COLO829 (cell line): ENCODE measurements at places on chromosomes 2 and 18.
A peak's percentile ranks its signal among the peaks of the same experiment; 100 is the strongest.

GRCh38 chr18:44819944-44820510 is 139.3 kb downstream of the SETBP1 start:
- no peak for DNase-seq

DNA sequence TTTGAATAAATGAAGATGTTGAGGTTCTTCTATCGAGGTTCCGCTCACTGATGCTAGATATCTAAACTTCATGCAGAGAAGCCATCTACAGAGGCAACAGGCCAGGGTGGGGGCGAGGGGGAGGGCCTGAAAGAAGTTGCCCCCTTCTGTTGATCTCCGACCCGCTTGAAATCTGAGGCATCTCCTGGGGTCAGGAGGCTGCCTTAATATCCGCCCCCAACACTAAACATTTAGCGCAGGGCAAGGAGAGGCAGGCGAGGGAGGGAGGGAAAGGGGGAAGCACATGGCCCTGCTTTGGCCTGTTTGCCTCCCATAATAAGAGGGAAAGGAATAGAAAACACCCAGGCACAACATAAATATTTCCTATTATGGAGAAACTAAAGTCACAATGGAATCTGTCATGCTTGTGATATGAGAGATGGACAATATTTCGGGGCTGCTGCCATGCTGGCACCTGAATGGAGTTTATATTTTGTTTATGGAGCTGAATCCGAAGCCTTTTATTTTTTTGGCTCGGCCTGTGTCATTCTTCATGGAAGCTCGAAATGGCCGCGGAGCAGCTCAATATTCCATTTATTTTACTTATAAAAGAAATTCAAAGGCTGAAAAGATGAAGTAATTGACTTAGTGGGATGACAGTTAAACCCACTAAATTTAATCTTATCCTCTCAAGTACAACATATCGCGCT is 221.1 kb downstream of the INSIG2 start:
- DNase-seq = no peak

DNA sequence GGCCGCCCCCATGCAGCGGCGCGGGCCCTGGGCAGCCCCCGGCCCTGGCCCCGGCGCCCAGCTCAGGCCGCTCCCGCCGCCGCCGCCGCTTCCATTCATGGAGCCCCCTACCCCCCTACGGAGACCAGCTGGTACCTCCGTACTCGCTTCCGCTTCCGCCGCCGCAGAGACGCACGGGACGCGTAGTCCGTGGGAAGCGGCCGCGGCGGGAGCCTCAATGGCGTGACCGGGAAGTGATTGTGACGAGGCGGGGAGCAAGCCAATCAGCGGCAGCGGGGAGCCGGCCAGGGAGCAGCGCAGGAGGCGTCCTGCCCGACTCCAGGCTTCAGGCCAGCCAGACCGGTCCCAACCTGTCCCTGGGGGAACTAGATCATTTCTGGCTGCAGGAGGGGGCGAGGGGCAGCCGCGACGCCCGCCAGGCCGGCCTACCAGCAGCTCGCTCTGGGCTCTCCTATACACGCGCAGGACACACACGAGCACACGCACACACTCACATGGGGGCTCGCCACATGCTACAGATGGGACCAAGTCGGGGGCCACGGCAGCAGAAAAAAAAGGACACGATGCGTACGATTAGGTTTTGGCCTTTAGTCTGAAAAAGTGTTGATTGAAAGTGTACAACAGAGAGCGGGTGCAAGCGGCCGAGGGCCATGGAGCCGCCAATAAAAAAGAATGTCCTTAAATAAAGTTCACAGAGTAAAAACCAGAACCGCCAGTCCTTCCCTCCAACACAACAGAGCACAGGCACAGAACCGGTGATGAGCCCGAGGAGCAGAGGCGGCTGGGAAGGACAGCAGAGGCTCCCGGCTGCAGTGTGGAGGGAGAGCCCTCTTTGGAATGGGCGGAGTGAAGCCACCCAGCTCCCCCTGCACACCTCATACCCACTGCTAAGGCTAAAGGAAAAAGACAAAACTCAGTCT is at the start of gene ZNF513:
TSS of gene ZNF513 (minus strand) at position 109 of the 920 bp plus-strand sequence. CDS start 208 bp downstream, outside the sequence.
- peak; percentile 82 for DNase-seq

- no peak for DNase-seq
These were observed 458.7 kb upstream of the GCFC2 start for GRCh38 chr2:76169276-76170008.

DNA sequence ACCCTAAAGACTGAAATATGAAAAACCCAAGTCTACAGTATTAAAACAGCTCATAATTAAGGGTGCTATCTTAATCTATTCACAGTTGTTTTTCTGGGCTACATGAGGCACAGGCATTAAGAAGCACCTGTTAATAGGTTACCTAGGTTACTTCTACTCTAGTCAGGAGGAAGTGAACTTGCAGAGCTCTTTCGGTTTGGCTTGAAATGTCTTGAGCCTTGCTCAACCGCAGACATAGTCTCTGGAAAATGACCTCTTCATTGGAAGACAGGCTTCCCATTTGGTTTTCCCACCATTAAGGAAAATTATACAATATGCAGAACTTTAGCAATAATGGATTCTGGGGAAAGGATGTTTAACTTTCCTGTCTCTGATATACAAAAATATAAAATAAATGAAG is 142.3 kb upstream of the KCNJ3 start:
- DNase-seq = no peak

- DNase-seq = no peak
These were observed 532.7 kb upstream of the POU3F3 start for GRCh38 chr2:104321116-104321795.

GRCh38 chr2:171813729-171814128 is 80.3 kb downstream of the SLC25A12 start:
- DNase-seq = no peak

GRCh38 chr18:78238404-78239089 is 741.1 kb upstream of the SALL3 start:
- DNase-seq = no peak

DNA sequence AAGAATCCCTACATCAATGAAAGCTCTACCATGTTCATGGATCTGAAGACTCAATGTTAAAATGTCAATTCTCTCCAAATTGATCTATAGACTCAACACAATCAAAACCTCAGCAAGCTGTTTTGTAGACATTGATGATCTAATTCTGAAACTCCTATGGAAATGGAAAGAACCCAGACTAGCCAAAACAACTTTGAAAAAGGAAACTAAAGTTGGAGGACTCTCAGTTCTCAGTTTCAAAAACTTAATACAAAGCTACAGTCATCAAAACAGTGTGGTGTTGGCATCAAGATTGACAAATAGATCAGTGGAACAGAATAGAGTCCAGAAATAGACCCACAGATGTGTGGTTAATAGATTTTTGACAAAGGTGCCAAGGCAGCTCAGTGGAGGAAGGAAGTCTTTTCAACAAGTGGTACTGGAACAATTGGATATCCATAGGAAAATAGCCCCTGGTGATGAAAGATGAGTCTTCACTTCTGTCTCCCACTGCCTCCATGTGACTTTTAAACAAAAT is 30.4 kb downstream of the LBH start:
- DNase-seq = no peak

DNA sequence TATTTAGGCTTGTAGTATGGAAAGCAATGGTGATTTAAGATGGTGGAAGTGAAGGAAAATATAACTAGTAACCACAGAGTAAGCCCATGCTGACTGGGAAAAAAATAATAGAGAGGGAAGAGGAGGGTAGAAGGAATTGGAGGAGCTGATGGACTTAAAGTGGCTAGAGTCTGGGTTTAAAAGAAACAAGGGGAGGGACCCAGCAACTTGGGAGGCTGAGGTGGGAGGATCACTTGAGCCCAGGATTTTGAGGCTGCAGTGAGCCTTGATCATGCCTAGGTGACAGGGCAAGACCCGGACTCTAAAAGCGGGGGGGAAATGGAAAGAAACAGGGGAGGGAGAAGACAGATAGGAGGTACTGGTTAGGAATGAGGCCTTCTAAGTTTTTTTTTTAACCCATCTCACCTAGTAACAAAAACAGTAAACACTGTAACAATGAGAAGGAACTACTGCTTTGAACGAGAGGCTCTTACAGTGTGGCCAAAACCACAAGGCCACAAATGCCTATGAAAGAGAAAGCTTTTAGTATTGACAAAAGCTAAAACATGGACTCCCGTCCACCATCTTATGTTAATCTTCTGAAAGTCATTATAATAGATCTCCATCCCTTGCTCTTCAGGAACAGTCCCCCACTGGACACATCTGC is 26.6 kb downstream of the METTL8 start:
- no peak for DNase-seq

DNA sequence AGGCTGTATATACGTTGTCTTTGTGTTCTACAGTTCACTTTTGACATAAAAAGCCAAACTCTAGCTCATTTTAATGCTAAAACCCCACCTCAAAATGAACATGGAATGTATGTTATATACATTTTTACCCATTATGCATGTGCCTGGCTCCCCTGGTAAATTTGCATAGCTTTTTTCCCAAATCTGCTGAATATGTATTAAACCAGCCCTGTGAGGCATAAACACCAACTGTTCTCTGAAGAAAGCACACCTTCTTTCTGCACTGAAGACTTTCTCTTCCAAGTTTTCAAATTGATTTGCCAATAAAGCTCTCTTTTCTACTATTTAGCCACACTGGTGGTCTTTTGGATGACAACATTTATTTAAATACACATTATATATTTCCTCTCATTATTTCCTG is 549.4 kb downstream of the TRIB2 start:
- no peak for DNase-seq

- DNase-seq = peak; percentile 57
These were observed 145.1 kb upstream of the CDH19 start for GRCh38 chr18:66749030-66749429.

DNA sequence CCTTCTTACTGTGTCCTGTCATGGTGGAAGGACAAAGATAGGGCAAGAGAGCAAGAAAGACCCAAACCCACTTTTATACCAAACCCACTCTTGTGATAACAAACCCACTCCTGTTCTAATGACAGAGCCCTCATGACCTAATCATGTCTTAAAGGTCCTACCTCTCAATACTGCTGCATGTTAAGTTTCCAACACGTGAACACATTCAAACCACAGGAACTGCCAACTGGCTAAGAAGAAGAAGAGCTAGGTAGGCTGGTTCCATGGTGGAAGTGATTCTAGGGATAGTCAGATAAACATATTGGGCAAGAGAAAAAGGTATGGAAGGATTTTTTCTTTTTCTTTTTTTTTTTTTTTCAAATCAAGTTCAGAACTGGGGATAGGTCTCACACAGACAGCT is 22.0 kb downstream of the CTLA4 start:
- no peak for DNase-seq

GRCh38 chr2:215499331-215499730 is 63.5 kb upstream of the FN1 start:
- DNase-seq = no peak

- no peak for DNase-seq
These were observed 75.8 kb downstream of the COLEC12 start for GRCh38 chr18:424668-425067.
